ENCODE measurements at places on chromosomes 1 and 21.

GRCh38 chr1:44431861-44432260 lies 26.8 kb downstream of the RNF220 start:
- no peak for DNase-seq

DNA sequence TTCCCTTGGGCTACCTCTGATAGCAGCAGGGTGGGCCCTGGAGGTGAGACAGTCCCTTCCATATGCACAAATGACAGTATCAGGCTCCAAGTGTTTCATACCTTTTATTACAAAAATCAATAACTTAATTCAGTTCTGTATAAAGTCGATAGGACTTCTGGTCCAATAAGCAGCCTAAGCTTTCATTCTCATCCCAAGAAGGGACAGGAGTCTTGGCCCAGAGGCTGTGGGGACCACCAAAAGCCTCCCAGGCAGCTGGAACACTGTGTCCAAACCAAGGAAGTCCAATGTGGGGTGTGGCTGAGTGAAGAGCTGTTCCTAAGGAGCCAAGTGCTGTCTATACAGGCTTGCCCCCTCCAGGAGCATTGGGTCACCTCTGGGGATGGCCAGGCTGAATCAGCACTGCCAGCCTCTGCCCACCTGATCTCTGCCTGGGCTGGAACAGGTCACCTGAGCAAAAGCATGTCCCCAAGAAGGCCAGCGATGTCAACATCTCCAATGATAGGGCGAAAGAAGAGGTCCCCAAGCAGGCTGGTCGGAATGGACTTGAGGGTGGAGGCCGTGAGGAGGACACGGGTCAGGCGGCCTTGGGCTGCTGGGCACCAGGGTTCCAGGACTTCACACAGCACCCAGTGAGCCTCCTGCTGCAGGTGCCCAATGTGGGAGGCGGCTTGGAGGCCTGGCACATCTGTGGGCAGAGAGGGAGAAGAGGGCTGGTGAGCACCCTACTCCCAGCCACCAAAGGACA lies 2.2 kb downstream of the NR0B2 start:
- DNase-seq, result no peak

GRCh38 chr1:170166518-170167180 lies 20.9 kb downstream of the NTMT2 start:
- DNase-seq, result no peak

- DNase-seq, result peak; percentile 45
These were observed 1.4 kb upstream of the SRRM1 start for GRCh38 chr1:24641646-24642151.

DNA sequence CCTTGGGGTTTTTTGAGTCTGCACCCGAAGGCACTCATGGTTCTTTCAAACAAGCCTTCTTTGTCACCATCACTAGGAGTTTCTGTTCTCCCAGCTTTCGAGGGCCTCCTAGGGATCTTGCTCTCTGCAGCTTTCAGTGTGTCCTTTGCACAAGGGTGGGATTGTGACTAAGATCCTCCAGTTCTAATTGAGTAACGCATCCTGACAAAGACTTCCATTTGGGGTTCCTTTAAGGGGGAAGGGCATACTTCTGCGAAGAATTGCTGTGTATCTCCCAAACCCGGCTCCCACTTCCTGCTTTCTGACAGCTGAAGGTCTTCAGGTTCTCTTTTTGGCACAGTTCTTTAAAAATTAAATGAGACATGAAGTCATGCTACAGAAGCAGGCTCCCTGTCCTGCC lies 139.4 kb downstream of the EDEM3 start:
- DNase-seq, result no peak

DNA sequence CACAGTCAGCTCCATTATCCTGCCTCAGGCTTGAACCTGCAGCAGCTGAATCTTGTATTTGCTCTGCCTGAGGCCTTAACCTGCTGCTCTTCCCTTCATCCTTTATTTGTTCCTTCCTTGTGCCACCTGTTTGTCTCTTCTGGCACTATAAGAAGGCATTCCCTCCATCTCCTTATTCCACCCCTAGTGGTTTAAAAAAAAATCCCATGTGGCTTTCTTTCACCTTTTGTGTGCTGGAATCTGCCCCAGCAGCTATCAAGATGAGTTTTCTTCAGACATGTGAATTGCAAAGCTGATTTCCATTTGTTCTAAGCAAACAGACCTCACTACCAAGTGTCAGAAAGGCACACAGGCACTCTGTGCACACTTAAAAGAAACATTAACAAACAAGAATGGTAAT lies 294.6 kb downstream of the TTLL7 start:
- no peak for DNase-seq

GRCh38 chr1:225763716-225764548 lies 13.7 kb upstream of the SRP9 start:
- DNase-seq, result no peak

- no peak for DNase-seq
These were observed 54.1 kb downstream of the C8A start for GRCh38 chr1:56908619-56909221.

DNA sequence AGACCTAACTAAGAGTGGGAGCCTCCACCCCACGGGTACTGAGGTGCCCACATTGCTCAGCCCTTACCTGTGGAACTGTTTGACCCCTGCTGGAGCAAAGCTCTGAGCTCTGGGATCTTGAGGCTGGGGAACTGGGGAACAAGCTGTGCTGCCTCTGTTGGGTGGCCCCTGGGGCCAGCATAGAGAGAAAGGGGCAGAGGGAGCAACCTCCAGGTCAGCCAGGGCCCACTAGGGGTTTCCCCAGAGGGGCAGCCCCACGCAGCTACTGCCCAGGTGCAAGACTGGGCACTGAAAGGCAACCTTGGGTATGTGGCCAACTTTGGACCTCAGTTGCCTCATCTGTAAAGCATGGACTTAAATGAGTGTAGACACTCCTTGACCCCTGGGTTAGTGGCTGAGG lies 23.5 kb upstream of the EPB41 start:
- no peak for DNase-seq

DNA sequence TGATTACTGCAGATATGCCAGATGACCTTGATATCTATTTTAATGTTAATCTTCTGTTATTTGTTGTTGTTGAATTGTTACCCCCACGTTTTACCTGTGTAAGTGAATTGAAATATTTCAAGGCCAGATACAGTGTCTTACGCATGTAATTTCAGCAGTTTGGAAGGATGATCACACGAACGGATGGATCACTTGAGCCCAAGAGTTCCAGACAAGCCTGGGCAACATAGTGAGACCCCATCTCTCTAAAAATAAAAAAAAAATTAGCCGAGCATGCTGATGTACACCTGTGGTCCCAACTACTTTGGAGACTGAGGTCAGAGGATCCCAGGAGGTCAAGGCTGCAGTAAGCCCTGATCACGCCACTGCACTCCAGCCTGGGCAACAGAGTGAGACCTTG lies 32.2 kb downstream of the SDCCAG8 start:
- no peak for DNase-seq

DNA sequence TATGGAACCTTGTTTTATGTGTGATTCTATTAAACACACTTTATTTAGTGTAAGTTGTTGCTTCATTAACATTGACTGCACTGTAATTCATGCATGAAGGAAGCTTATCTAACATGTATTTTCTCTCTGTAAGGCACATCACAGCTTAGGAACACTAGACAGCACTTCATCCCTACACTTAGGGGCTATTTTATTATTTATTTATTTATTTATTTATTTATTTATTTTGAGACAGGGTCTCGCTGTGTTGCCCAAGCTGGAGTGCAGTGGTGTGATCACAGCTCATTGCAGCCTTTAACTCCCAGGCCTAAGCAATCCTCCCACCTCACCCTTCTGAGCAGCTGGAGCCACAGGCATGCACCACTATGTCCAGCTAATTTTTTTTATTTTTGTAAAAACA lies 30.7 kb upstream of the GRHL3 start:
- no peak for DNase-seq

DNA sequence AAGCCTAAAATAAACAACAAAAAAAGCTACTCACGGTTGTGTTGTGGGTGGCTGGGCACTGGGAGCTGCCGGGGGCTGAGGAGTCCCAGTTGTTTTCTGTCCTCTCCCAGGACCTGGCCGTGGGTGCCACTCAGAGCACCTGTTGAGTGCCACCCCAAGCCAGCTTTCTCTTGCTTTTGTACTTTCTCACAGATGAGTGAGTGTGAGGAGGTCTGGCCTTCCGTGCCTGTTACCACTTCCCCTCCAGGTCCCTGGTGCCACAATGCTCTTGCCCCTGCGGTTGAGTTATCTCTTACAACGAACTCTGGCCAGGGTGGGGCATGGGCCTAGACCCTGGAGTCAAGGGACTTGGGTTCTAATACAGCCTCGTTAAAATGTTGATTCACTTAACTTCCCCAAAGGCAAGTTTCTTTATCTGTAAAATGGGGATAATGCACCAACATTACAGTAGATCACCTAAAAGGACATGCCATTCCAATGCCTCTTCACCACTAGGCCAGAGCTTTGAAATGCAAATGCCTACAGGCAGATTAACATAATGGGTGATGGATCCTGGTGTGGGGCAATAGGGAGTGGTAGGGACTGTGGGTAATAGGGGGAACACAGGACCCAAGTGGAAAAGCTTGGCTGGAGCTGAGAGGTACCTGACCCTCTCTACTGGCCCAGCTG lies at the start of gene CNR2:
Gene CNR2, minus strand, starts transcription at position 151 of the 669 bp plus-strand sequence. CDS start 37,745 bp downstream, outside the sequence.
- no peak for DNase-seq

GRCh38 chr1:43007377-43008114 lies 48.9 kb upstream of the SLC2A1 start:
- DNase-seq, result no peak

GRCh38 chr1:162117039-162117774 lies 47.7 kb downstream of the NOS1AP start:
- DNase-seq, result no peak

DNA sequence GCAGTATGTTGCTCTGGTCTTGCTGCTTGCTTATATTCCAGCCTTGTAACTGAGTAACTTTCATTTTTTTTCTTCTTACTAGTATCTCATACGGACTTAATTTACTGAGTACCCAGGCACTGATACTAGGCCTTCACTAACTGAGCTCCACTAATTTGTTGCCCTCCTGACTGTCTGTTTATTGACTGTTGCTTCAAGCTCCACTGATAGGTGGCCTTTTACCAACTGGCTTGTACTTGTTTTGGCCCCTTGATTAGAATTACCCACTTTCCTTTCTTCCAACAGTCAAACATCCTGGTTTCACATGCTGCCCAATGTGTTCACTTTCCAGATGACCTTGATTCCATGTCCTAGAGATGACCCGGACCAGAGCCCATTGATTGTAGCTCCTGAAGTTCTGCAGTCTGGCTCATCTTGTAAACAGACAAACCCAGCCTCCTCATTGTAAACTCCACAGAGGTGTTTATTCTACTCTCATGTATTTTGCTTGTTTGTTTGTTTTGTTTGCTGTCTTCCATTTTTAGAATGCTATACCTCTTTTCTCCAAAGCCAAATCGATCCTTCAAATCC lies 27.7 kb downstream of the RGS1 start:
- no peak for DNase-seq

GRCh38 chr1:154714638-154715037 lies 106.7 kb upstream of the ADAR start:
- DNase-seq, result no peak

DNA sequence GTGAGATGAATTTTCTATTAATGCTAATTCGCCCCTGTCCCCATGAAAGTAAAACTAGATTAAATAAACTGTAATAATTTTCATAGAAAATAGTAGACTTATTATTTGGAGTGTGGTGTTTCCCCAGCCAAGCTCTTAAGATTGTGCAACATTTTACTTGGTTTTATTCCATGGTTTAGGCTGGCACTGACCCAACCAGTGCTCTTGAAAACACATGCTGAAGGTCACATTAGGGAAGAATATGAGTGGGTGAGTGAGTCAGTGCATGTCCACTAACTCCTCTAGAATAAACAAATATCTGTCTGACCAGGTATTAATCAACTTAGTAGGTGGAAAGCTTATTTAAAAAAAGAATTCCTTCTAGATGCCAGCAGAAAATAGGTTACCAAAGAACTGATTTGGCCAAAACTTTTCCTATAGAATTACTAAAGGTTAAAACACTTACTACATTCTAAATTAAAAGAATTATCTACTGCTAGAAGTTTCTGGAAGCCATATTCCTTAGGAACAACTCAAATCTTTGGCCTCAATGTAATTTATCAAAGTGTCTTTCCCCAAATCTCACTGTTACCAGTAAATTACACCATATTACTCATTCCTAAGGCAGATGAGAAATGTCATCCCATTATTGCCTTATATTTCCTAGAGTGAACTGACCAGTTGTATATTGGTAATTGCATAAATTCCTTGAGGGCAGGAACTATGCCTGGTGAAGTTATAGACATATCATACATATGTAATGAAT lies 89.7 kb upstream of the RGS1 start:
- DNase-seq, result no peak

DNA sequence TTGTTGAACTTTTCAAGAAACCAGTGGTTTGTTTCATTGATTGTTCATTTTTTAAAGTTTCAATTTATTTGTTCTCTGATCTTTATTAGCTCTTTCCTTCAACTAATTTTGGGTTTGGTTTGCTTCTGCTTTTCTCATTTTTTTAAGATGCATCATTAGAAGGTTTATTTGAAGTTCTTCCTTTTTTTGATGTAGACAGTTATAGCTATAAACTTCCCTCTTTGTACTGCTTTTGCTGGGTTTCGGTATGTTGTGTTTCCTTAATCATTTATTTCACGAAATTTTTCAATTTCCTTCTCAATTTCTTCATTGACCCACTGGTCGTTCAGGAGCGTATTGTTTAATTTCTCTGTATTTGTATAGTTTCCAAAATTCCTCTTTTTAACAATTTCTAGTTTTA lies 133.3 kb upstream of the GPR52 start:
- no peak for DNase-seq

DNA sequence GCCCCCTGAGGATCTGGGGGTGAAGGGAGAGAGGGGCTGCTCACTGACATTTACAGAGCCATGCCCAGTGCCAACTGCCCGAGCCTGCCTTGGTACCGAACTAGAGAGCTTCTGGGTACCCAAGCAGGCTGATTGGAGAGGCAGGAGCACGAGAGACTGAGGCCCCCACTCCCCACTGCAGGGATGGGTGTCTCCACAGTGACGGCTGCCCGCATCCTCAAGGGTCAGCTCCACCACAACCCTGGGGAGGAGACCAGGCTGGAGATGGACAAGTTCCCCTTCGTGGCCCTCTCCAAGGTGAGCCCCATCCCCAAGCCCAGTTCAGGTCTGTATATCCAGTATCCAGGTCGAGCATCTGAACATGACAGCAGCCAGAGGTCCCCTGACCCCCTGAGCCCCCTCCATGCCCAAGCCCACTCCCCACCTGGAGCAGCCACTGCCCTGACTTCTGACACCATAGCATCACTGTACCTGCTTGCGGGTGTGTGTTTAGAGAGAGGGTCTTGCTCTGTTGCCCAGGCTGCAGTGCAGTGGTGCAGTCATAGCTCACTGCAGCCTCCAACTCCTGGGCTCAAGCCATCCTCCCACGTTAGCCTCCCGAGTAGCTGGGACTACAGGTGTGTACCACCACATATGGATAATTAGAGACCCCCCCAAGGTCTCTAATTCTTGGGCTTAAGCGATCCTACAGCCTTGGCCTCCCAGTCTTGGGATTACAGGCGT lies 51.9 kb downstream of the ALPL start:
- DNase-seq, result no peak

Data from GM20000 (cell line).